ENCODE measurements at places on chromosomes 2 and 18. TPM values are rescaled to one million over a fixed set of nuclear protein-coding genes. Genes with fewer than 3 reads are reported as not detected.

DNA sequence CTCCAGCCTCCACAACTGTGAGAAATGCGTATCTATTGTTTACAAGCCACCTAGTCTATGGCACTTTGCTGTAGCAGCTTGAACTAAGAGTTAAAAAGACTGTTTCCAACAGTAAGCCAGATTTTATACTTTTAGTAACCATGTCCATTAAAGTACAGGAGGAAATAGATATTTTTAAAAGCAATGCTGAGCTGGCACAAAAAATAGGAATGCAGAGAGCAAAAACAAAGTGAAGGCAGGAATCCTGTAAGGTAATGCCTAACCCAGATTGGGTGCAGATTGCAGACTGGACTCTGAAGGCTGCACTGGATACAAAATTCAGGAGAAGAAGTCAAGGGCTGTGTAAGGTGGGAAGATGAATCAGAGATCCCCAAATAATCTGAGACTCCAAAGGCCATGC, 55.5 kb downstream of the SH3YL1 start:
- no peak for DNase-seq

DNA sequence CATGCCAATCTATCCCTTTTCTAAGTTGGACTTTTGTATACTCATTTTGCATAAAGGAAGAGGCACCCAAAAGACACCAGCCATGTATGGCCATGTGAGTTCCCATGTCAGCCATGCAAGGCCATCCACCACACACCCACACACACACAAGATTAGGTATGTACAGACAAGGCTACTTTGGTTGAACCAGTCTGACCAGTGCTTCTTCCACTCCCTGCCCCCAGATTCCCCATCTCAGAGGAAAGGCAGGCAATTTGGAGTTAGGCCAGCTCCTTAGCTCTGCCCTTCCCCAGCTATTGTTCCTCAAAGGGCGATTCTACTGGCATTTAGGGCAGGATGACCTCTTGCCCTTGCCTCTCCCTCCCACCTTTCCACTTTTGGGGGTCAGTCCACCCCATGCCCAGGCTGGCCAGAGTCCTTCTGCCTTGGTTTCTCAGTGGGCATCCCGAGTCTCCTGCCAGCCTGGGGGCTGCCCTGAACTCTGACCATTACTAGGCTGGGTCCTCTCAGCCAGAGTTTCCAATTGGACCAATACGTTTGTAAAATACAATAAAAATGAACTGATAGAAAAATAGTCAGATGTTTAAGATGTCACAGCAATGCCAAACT, 101.1 kb downstream of the ZBTB7C start:
- no peak for DNase-seq

- DNase-seq = no peak
Observed at GRCh38 chr2:213733893-213734292, 449.6 kb downstream of the SPAG16 start.

MGAT4A gene
- polyA plus RNA-seq = 14.1 TPM

GRCh38 chr18:74774486-74774885, 176.8 kb downstream of the ZNF407 start:
- no peak for DNase-seq

DNA sequence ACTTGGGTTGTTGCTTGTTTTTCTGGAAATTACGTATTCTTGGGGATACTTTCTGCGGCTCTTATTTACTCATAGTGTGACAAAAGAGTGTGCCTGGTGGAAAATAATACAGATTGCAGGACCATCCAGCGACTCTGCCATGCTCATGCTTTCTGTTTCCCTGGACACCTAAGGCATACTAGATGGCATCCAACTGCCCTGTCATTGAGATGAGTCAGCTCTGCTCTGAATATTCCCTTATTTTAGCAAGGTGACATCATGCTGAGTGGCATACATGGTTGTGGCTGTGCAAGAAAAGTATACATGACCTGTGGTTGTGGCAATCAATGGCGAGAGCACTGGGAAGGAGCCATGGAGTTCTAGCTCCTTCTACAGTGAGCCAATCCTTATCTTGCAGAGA, 471.0 kb downstream of the TMEM182 start:
- DNase-seq = no peak

DNA sequence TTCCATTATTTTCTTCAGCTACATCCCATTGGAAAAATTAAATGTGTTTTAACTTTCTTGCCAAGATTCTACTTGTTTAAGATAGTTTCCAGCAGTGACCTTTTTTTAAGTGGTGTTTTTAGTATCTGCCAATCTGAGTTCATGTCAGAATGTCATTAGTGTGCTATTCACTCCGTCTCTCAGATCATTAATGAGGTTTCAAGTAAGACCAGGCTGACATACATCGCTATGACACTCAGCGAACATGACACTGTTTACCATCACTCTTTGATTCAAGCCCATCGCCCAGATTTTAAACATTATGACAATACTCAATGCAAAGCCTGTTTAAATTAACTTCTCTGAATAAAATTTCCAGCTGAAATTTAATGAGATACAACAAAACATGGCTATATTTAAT, 272.0 kb upstream of the KYNU start:
- no peak for DNase-seq

DNA sequence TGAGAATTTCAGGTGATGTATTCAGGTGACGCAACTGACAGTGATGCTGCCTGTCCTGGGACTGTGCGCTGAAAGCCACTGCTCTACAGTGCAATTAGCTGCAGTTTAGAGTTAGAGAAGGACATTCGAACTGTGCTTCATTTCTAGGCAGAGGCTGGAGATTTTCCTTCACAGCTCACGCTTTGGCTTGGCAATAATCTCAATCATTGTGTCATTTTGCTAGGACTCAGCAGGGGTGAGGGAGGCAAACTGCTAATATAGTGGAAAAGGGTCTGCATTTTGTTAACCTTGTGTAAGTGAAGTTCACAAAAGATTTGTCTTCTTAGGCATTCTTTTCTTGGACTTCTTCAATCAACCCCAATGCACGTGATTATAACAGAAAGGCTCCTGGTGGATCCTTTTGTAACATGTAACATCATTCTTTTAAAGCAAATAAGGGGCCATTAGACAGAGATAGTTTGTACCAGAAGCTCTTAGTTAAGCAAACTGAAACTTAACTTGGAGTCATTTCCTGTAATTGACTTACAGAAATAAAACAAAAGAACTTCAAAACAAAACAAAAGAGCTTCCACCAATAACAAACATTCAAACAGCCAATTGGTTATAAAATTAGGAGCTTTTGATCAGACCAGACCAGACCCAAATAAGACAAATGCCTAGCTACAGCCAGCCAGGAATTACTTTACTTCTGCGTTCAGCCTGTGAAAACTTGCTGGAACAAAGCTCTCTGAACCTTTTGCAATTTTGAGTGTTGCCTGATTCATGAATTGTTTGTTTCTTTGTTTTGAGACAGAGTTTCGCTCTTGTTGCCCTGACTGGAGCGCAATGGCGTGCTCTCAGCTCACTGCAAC, 1376.3 kb upstream of the CELF4 start:
- DNase-seq = no peak

DNA sequence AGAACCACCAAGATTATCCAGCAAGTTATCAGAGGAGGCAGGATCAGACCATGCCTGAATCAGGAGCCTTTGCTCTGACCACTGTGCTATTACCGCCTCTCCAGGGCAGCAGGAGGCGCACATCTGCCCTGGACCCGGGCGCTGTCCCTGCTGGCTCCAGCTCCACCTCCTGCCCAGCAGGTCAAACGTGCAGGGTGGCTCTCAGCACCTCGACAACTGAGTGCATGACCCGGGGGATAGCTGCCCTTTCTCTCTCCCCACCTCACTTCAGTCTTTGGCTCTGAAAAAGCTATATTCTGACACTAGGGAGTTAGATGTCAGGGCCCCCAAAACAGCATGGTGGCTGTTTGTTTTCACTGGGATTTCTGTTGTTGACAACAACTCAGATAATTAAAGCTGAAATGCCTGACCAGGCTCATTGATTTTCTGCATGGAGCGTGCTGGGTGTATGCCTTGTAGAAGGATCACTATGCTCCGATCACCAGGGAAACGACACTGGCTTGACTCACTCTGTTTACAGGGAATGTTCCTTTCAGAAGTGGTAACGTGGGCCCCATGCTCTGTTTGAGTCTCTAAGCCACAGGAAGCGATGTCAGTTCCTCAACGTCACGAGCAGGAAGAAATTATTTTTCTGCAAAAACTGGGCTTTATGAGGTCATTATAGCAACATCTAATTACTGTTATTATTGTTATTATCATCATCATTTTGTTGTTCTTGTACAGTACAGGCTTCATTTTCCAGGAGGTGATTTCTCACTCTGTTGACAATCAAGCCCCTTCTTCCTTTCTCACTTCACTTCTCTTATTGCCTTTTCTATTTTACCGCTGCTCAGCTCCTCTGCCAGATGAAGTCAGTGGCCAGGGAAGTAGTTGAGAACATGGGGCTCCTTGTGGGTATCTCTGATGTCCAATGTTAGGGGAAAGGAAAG, 125.6 kb downstream of the PLB1 start:
- peak; percentile 84 for DNase-seq

DNA sequence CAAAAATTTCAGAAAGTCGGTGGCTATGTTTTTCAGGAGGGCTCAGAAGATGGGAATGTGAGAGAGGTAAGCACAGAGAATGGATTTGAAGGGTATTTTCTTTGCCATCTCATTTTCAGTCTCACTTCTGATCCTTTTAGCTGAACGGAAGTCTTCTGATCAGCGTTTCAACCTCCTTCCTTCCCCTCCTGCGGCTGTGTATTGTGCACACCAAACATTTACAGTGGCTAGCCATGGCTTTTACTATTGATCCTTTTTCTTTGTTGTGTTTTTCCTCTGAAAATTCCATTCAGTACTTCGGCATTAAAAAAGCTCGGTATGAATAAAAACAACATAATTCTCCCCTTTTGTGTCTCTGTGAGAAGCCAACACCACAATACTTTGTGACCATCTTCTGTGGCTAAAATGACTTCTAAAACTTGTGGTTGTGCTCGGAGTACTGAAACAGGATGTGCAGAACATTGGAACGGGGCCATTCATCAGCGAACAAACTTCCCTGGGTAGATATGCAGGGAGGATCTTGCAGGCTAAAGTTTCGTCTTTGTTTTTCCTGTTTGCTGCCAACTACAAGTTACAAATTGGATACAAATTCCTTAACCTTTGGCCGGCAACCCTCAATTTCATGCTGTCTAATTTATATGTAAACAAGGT, 260.8 kb upstream of the FAM98A start:
- no peak for DNase-seq

- DNase-seq = no peak
Observed at GRCh38 chr2:106165029-106165428, 29.1 kb downstream of the UXS1 start.

PCARE gene
- polyA plus RNA-seq = 0.04 TPM

SERTAD2 gene
- polyA plus RNA-seq = 2.2 TPM

- no peak for DNase-seq
Observed at GRCh38 chr2:2765839-2766495, 434.9 kb upstream of the MYT1L start.

- DNase-seq = no peak
Observed at GRCh38 chr2:187105218-187105617, 256.2 kb upstream of the ZSWIM2 start.

DNA sequence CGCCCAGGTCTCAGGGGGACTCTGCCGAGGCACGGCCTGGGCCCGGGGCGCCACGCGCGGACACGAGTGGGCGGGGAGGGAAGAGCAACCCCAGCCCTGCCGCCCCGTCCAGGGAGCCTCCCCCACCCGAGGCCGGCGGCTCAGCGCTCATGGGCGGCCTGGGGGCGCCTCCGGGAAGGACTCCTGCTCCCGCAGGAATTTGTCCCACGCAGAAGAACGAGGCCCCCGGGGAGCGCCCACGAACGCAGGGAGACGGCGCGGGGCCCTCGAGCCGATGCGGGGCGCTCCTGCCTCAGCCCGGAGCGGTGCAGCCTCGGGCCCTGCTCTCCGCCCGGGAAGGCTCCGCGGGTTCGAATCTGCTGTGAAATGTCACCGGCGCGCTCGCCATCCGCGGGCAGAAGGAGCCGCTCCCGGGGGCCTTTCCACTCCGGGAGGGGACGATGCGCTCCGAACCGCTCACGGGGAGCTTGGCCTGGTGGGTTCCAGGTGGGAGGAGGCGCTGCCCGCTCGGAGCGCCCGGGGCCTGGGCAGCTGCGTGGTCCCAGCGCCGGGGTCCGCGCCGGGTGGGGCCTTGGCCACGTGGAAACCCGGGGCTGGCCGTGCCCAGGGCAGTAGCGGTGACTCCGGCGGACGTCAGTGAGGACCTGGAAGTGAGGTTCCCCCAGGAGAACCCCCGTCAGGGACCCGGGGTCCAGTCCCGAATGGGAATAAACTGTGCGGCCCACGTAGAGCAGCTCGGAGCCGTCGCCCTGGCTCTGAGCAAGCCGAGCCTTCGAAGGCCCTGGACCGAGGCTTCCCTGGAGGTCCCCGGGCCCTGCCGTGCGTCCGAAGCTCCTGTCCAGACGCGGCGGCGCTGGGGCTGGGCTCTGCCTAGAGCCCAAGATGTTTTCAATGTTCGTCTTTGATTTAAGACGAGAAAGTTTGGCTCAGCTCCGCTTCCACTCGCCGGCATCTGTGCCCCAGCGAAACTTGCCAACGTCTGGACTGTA, 41.4 kb upstream of the CTDP1 start:
- no peak for DNase-seq

TXNL4A gene
- 50.9 TPM for polyA plus RNA-seq

RAPGEF4 gene
- polyA plus RNA-seq = 7.0 TPM

SERPINB5 gene
- polyA plus RNA-seq = not detected

- DNase-seq = no peak
Observed at GRCh38 chr2:19350678-19351401, 7.6 kb downstream of the OSR1 start.

SLC30A3 gene
- polyA plus RNA-seq = not detected

GRCh38 chr2:179429597-179429996, 165.0 kb upstream of the SESTD1 start:
- DNase-seq = no peak

DNA sequence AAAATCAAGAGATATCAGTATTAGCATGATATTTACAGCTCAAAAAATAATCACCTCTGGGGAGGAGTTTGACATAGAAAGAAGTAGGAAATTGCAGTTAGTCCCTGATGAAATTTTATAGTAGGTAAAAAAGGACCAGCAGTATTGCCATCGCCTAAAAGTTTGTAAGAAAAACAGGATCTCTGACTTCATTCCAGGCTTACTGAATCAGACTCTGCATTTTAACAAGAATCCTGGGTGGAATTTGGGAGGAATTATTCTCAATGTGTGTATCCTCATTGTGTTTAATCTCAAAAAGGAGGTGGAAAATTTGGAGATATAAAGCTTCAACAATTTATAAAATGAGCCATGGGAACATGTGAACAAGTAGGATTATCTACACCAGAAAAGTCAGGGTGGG, 31.2 kb upstream of the STAT1 start:
- DNase-seq = no peak

DNA sequence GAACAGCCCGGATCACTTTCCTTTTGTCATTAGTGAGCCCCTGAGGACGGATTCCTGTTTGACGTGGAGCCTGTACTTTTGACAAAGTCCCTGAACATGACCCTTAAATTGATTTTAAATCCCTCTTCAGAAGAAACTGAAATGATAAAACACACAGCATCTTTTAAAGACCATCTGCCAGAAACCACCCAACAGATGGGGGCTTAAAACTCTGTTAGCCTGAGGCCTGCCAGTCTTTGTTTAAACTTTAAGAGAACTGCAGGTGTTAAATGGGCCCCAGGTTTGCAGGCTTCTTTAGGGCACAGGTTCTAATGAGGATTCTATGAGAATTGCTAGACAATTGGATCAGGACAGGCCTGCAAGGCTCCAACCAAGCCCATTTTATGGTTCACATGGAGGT, 177.9 kb downstream of the ALK start:
- DNase-seq = no peak
